ENCODE measurements at places on chromosomes 1 and 21. TPM values are rescaled to one million over a fixed set of nuclear protein-coding genes. Genes with fewer than 3 reads are reported as not detected.
A peak's percentile ranks its signal among the peaks of the same experiment; 100 is the strongest.

DNA sequence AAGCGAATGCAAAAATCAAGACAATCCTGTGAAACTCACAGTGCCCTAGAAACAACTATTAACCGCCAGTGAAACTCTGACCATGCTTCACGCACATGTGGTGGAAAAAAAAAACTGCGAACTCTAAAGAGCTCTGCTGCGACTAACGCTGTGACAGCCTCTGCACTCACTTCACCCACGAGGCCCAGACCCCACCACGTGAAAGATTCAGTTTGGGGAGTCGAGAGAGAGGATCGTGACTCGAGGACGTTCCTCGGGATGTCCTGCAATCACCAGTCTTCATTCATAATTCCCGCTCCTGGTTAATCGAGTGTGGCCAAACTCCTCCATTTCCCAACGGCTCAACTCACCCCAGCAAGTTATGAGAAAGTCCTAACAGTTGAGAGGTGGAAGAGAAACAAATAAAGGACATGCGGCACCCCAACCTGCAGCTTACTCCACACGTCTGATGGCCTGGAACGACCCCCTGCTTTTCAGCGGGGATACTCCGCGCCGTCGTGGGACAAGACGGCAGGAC, 1.1 kb downstream of the SERBP1 start:
- peak; percentile 29 for DNase-seq

- DNase-seq, result no peak
Observed at GRCh38 chr1:93723110-93723509, 41.5 kb upstream of the BCAR3 start.

DNA sequence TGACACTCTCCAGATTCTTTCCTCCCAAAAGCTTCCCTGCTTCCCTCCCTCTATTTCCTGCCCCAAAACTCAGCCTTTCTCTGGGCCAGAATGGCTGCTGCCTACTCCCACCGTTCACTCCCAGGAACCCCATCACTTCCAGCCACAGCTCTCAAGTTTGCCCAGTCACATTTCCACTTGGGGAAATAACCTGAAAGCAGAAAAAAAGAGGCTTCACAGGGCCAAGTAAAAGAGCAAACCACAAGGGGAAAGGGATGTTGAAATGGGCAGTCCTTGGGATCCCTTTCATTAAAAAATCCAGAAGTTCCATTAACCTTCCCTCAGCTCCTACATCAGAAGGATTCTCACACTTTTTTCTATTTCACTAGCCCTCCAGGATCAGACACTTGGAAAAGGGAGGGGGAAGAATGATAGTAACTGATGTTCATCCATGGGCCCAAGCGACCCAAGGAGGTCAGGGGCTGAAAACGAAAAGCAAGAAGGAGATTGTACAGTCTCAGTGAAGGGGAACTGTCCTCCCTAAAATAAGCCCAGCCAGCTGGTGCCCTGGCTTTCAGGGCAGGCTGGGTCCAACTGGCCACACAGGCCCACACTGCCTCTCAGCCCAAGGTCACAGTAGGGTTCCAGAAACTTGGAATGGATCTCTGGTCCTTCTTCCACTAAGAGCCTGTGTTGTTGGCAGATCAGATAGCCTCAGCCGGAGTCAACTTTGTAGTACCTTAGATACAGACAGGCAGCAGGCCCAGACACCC, 49.7 kb downstream of the DMAP1 start:
- DNase-seq, result no peak

DNA sequence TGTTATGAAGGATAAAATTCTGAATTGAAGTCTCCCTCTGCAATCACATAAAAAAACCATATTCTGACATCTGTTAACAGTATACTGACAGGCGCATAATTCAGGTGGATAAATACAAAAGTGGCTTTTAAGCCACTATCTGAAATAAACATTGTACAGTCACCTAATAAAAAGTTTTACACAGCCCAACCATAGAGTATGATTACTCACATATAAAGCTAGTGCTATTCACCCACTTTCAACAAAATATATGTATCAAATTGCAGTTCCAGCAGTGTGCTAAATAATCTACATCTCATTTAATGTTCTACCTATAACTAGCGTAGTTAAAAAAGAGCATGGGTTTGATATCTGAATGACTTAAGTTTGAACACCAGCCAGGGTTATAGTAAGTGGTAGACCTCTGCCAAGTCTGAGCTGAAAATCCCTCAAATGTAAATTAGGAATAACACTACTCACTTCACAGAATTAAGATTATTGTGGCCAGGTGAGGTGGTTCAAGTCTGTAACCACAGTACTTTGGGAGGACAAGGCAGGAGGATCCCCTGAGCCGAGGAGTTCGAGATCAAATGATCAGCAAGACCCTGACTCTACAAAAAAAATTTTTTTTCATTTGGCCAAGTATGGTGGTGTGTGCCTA, 3.9 kb downstream of the EGLN1 start:
- DNase-seq, result no peak

- no peak for DNase-seq
Observed at GRCh38 chr1:170735366-170736263, 71.7 kb downstream of the PRRX1 start.

DNA sequence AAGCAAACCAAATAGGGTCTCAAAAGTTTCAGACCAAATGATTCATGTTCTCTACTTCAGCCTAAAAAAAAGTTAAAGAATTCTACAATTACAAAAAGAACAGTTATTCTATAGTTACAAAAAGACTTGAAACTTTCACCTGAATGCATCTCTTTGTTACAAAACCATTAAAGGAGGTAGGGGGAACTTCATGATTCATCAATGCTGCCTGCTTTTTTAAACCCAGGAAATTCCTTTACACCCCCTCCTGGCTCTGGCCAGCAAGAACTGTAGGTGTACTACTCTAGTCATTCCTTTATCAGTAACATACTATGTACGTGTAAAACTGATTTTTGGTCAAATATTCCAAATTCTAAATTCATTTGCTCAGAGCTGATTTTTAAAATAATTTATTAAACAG, 5.0 kb downstream of the FAF1 start:
- no peak for DNase-seq

GRCh38 chr1:78303620-78304019, 187.2 kb upstream of the PTGFR start:
- no peak for DNase-seq

GRCh38 chr1:18900303-18900841, 2.0 kb downstream of the ALDH4A1 start:
- no peak for DNase-seq

DNA sequence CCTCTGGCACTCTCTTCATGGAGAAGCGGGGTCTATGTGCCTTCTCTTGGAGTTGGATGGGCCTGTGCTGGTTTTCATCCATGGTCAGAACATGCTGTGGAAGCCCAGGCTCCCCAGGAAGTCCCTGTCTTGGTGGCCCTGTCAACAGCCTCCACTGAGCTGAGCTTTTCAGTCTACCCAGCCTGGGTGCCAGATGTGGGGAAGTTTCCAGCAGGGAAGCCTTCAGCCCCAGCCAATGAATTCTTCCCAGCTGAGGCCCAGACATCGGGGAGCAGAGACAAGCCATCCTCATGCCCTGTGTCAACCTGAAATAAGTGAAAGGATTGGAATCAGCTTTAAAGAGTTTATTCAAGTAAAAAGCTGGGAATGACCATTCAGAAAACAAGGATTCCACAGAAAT, 75.1 kb upstream of the PGBD5 start:
- no peak for DNase-seq

GRCh38 chr1:177873238-177873637, 96.6 kb downstream of the SEC16B start:
- no peak for DNase-seq

DNA sequence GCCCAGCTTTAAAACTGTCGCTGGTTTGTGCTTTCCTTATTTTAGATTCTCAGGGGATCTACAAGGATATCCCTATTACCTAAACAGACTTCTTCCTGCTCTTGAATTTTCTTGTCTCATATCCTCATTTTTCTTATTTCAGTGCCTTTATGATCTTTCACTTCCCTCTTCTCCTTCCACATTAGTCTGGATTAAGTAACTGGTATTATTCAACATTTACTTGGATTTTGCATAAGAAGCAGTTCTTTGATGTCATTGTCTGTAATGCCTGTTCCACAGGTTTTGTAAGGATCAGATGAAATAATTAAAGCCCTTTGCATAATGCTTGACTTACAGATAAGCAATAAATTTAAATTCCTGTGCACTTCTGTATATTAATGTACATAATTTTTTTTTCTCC, 26.5 kb downstream of the CXADR start:
- no peak for DNase-seq

DNA sequence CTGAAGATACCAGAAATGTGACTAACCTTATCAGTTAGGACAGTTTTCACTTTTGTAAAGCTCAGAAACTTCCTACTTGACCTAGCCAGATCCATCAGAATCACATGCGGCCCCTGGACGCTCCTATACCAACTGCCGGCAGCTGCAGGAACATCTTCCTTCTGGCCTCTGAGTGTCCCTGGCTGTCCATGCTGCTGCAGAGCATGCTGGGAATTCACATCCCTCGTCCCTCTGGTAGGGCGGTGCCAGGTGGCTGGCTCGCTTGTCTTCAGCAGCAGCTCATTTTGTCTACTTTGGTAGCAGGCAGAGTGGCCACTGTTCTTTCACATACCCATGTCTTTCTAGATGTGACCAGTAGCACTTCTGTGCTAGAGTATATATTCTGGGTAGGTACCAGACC, 34.4 kb downstream of the HHAT start:
- DNase-seq, result no peak

DNA sequence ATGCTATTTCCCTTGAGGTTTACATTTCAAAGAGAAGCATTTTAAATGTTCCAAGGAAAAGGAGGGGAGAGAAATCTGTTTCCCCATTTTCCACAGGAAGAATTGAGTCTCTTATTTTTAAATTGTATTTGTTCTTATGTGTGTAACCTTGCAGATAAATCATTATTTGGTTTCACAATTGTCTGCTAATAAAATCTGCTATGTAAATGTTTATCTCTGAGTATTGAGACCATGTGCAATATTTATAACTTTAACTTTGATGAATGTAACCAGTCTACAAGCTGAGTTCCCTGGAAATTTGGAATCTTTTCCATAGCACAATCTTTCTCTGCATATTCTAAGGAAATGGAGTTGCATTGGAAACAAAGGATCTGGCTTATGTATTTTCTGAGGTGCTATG, 209.6 kb downstream of the PTBP2 start:
- DNase-seq, result no peak

GRCh38 chr1:100921110-100921706, 25.3 kb downstream of the SLC30A7 start:
- no peak for DNase-seq

GRCh38 chr1:30782361-30783255, 25.0 kb upstream of the LAPTM5 start:
- DNase-seq, result peak; percentile 61

GRCh38 chr1:239558559-239558958, 172.2 kb downstream of the CHRM3 start:
- DNase-seq, result no peak

- DNase-seq, result no peak
Observed at GRCh38 chr1:112672842-112673241, 1.6 kb upstream of the MOV10 start.

DNA sequence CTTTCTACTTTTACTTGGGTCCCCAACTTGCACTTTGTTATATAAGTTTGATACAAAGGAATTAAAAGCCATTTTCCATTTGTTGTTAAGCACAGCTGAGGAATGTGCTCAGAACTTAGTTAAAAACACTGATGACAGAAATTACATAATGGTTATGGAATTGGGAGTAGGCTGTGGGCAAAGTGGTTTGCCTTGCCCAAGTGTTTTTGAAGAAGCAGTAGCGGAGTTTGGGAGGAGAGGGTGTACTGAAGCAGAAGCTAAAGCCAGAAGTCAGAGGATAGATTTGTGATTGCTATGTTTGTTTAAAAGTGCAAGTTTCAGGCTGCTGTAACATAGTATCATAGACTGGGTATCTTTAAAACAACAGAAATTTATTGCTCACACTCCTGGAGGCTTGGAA, 391.8 kb downstream of the DUSP10 start:
- no peak for DNase-seq

DNA sequence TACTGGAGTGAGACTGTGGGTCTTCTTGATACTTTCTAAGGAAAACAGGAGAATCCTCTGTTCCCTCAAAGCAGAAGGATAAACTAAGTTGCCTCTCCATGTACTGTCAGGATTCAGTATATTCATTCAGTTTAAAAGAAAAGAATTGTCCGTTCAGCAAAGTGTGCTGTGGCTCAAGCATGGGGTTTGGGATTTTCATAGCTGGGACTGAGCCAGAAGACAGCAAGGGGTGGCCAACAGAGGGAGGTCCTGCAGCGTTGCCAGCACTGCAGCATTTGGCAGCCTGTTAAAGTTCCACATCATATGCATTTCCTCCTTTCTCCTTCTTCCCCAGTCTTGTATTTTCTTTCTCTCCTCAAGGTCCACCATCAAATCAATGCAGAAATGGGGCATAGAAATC, 75.1 kb downstream of the DTL start:
- DNase-seq, result no peak

KIRREL1 gene
- total RNA-seq, result not detected

NUDT4B gene
- 1.9 TPM for total RNA-seq

NDUFS2 gene
- 73.9 TPM for total RNA-seq

PDPN gene
- total RNA-seq, result not detected

SIPA1L2 gene
- total RNA-seq, result 0.13 TPM

VHLL gene
- total RNA-seq, result not detected

ADCY10 gene
- total RNA-seq, result 0.20 TPM

CYP4B1 gene
- not detected for total RNA-seq

KCND3 gene
- 0.04 TPM for total RNA-seq

NBPF14 gene
- 57.9 TPM for total RNA-seq

AMY1C gene
- total RNA-seq, result not detected

HHIPL2 gene
- 1.5 TPM for total RNA-seq

ZNF683 gene
- not detected for total RNA-seq

KHDRBS1 gene
- total RNA-seq, result 152 TPM

CD53 gene
- total RNA-seq, result 522 TPM
